ENCODE measurements at places on chromosomes 3 and 15.

DNA sequence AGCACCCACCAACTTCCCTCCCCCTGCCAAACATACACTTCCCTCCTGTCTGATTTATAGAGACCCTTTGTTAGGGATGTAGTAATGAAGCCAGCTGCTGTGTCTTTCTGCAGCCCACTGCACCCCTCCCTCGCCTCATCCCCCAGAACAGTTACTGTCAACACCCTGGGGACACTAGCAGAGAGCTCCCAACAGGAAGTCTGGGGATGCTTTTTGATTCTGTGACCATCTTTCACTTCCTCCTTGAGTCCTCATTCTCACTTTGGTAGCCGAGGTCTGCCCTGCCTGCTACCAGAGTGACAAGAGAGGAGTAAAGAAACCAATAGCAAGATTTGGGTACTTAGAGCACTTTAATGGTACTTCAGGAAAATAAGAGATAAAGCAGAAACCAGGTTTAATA lies 201.6 kb downstream of the SATB1 start:
- no peak for DNase-seq

DNA sequence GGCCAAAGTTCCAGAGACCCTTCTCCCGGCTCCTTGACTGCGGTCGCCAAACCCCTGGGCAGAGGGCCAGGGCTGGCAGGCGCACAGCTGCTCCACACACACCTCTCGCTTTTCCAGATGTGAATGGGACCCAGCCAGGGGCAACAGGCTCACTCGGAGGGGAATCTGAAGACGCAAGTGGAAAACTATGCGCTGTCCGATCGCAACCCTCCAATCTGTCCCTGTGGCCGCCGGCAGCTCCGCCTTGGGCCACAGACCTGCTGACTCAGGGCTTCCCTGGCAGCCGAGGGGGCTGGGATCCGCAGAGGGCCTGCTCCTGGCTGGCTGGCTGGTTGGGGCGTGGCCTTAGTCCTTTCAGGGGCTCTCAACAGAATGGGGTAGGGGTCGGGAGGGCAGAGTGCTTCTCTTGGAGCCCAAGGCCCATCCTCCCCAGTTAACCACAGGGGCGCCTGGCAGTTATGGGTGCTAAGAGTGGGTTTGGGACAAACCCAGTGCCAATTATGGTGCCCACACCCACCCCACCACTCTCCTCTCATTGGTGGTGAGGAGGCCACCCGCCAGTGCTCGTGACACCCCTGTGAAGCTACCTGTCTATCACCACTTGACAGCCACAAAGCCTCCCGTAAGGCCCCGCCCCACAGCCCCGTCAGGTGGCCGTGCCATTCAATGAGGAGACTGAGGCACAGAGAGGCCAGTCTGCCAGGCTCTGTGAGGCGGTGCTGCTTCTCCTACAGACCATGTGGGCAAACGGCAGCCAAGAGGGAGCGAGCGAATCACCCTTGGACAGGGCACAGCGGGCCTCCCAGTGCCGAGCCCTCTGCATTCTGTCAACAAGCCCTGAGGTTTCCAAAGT lies 53.8 kb downstream of the IQSEC1 start:
- no peak for DNase-seq

DNA sequence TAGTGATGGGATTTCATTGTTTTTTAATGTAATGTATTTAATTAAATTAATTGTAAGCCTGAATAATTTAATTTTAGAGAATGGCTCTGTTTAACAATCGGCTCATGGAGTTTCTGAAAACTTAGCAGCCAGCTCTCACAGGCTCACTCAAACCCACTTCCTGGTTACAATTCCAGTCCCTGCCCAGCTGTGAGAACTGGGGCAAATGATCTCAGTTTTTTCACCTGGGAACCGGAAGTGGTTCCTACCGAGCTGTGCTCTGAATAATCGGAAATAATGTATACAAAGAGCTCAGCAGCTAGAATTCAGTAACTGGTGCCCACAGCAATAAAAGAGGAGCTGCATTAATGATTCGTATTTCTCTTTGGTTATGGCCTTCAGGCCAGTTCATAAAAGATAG lies 244.3 kb upstream of the MCTP2 start:
- peak; percentile 1 for DNase-seq

GRCh38 chr15:64013179-64014062 lies 32.9 kb downstream of the DAPK2 start:
- DNase-seq = no peak

- no peak for DNase-seq
These were observed 155.7 kb downstream of the GREM1 start for GRCh38 chr15:32873284-32874114.

DNA sequence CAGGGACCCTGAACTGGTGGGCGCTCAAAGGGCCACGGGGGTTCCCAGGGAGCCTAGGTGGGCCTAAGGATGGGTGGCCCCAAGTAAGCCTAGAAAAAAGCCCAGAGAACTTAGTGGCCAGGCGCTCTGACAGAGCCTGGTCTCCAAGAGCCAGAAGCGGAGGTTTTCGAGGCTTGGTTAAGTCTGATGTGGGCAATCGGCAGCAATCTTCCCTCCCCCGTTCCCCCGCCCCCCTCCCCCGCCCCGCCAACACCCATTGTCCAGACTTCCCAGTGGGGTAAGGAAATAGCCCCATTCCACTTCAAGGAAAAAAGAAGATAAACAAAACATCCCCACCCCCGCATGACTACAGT lies 6.7 kb downstream of the EOMES start:
- DNase-seq = no peak

GRCh38 chr15:99963976-99964375 lies 230.7 kb upstream of the LYSMD4 start:
- DNase-seq = no peak

- DNase-seq = no peak
These were observed 9.3 kb downstream of the DUOX1 start for GRCh38 chr15:45138814-45139765.

DNA sequence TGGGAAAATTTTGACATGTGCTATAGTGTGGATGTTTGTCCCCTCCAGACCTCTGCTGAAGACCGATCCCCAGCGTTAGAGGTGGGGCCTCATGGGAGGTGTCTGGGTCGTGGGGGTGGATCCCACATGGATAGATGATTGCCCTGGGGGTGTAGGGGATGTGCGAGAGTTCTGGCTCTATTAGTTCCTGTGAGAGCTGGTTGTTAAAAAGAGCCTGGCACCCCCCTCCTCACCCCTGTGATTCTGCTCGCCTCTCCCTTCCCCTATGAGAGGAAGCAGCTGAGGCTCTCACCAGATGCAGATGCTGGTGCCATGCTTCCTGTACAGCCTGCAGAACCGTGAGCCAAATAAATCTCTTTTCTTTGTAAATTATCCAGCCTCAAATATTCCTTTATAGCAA lies 67.4 kb downstream of the ATP10A start:
- no peak for DNase-seq

DNA sequence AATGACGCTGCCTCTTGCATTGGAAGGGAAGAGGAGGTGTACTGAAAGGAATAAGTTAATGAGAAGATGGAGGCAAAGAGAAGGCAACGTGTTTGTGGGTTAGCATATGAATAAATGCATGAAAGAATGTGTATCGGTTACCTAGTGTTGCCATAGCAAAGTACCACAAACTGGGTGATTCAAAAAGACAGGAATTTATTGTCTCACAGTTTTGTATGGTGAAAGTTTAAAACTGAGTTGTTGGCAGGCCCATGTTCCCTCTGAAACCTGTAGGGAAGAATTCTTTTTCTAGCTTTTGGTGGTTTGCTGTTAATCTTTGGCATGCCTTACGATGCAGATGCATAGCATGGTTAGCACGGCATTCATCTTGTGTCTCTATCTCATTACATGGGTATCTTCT lies 729.9 kb downstream of the MECOM start:
- no peak for DNase-seq

GRCh38 chr3:157533298-157534070 lies 30.3 kb upstream of the VEPH1 start:
- no peak for DNase-seq

DNA sequence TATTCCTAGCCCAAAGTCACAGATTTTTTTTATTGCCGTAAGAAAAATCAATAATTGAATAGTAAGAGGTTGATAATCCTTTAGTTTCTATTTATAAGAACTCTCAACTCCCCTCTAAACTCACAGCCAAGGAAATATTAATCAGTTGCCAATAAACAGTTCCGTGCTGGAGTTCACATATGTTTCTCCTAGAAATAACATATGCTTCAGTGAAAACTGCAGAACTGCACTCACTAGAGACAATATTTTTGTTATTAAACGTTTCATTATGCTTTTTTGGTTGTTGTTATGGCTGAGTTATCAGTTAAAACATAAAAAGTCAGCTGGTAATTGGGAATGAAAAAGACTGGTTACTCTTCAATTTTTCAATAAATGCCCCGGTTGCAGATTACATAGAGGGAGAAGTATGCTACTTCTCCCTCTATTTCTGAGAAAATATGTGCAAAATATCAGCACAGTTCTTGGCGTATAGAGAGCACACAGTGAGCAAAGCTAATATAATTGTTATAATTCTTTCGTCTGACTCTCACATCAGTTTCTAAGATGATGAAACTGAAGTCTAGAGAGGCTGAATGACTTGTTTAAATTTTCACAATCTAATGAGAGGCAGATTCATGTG lies 781.2 kb upstream of the GRM7 start:
- DNase-seq = no peak

DNA sequence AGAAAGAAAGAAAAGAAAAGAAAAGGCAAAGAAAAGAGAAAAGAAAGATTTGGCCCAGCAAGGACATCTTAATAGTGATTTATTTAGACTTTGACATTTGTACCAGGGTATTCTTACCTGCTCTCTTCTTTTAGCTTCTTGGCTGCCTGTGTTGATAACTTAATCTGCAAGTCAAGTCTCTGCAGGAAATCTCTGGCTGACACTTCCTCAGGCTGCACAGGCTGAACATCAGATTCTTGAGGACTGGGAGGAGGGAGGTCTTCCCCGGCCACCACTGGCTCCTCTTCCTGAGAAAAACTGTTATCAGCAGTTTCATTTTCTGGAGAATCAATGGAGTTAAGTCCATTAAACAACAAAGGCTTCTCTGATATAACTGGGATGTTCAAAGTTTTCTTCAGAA lies 12.8 kb downstream of the LYSMD2 start:
- no peak for DNase-seq

DNA sequence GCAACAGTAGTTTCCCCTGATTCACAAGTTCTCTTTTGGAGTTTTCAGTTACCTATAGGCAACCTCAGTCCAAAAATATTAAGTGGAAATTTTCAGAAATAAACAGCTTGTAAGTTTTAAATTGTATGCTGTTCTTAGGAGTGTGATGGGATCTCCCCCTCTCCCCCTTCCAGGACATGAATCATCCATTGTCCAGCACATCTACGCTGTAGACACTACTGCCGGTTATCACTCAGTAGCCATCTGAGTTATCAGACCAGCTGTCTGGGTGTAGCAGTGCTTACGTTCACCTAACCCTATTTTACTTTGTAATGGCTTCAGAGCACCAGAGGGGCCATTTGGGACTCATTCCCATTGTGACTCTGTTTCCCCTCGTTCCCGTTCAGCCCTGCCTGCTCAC lies 96.7 kb upstream of the PLXNA1 start:
- DNase-seq = no peak

DNA sequence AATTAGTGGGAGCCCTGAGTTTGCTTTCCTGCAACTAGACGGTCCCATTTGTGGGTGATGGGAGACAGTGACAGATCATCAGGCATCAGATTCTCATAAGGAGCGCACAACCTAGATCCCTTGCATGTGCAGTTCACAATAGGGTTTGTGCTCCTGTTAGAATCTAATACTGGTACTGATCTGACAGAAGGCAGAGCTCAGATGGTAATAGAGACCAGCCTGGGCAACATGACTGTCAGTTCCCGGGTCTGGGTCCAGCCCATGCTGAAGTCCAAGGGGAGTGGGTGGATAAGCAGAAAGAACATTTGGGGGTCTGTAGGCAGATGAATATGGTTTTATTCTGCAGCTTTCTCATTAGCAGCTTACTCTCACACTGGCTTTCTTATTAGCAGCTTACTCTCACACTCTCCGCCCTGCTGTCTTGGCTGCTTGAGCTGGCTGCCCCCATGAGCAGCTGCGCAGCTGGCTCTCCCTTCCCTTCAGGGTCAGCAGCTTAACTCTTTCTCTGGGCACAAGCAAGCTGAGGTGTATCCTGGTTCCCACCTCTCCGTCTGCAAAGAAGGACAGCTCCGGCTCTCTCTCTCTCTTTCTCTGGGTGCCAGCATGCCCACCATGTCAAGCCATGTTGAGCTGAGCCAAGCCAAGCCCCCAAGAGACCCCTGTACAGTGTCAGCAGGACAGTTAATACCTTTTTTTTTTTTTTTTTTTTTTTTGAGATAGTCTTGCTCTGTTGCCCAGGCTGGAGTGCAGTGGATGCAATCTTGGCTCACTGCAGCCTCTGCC lies 46.5 kb downstream of the KLHDC8B start:
- DNase-seq = no peak

DNA sequence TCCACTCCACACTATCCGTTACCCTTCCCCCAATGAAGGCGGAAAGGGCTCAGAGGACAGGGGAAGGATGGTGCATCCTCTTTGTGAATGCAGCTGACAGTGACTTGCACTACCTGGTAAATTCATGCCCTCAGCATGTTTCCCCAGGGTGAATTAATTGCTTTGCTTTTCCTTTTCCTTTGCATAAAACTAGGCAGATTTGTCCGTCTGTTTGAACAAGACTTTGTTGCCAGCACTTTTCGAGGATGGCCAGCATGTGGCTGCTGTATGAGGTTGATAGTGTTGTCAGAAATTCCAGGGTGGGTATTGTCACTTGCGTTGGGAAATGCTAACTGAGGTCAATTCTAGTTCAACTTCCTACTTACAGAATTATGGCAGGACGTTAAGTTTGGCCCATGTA lies 79.0 kb upstream of the RARB start:
- DNase-seq = no peak

DNA sequence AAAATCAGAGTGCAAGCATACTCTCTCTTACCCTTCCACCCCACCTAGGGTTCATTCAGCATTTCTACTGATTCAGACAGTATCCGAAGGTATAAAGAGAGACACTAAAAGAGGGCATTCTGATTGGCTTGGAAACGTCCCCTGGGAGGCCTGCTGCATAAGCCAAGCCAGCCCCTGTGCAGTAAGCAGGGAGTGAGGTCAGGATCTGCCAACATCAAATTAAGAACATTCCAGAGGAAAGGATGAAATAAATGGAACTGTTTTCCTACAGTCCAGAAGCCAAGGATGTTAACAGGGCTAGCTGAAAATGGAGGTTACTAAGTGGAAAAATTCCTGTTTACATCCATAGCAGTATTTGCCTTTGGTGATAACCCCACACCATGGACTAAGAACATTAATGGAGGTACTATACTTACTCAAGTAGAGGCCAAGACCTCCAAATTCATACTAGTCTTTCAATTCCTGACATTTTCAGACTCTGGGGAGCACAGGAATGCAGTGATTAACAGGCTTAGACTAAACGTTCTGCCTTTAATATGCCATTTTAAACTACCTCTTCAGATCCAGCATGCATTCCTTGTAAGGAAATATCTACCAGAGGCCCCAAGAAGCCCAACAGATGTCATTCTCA lies 34.5 kb downstream of the NPTN start:
- no peak for DNase-seq

GRCh38 chr3:29451920-29452319 lies 171.0 kb downstream of the RBMS3 start:
- DNase-seq = no peak

- DNase-seq = peak; percentile 67
These were observed at the start of gene SMAD6 for GRCh38 chr15:66702035-66702786. SMAD6 (plus strand) TSS chr15:66702236; CDS start chr15:66703259, 1,023 bp downstream.

- no peak for DNase-seq
These were observed 277.8 kb downstream of the RAP2B start for GRCh38 chr3:153439780-153440179.
